Left lobe of liver (tissue), 2 donors: ENCODE measurements at places on chromosomes 7 and 10.

DNA sequence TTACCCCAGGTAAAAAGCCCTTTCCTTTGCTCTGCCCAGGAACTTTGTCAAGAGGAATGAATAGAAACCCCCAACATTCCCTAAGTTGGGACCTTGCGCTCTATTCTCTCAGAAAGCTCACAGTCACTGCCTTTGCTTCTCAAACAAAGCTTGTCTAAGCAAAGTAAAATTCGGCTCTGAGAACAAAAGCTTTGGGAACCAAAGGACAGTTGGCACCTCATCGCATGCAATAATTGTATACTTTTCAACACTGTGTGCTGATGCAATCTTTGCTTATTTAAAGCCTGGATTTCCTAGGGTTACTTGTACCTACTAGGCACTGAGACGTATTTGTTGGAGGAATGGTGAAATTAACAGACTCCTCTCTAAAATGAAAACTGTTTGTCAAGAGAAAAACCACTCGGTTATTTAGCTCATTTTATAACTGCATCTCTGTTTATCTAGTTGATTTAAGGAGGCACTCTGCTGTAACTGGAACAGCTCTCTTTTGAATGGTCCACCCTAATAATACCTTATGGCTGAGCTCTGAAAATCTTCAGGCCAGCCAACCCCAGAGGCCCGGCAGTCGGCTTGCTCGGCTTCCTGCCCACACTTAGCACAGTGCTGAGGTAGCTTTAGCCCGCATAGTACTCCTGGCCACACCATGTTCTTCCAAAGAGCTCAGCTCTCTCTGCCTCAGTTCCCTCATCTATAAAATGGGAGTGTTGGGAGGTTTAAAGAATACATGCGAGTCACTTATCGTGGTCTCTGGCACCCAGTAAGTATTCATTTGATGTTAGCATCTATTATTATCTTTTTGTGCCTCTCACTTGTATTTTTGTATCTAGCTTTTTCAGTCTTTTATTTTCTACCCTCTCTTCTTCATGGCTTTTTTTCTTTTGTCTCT, 80.2 kb upstream of the PRR15 start:
- DNase-seq, result peak; percentile 66

- no peak for DNase-seq
These were observed 13.1 kb downstream of the EZH2 start for GRCh38 chr7:148871030-148871429.

- DNase-seq, result peak; percentile 16
These were observed 8.3 kb upstream of the SLC18A3 start for GRCh38 chr10:49601857-49602256.

DNA sequence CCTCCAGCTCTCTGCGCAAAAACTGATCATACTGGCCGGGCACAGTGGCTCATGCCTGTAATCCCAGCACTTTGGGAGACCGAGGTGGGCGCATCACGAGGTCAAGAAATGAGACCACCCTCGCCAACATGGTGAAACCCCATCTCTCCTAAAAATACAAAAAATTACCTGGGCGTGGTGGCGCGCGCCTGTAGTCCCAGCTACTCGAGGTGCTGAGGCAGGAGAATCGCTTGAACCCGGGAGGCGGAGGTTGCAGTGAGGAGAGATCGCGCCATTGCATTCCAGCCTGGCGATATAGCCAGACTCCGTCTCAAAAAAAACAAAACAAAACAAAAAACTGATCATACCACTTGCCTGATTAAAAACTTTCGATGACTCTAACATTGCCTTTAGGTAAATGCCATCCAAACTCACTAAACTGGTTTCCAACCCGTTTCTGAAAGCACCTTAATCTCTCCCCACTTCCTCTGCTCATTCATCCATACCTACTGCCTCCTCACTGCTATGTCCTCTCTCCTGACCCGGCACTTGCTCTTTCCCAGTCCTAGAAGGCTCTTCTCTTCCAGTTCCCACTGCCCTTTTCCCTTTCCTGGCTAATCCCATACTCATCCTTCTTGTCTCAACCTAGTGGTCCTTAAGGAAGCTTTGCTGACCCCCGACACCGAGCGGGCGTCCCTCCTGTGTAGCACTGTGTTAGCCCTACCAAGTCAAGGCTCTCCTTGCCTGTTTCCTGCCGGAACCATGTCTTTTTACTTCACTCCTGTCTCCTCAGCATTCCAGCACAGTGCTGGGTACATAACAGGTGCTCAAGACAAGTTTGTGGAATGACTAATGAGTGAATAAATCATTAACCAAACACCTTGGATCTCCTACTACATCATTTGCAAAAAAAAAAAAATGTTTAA, 686 bp upstream of the MIOS start:
- DNase-seq, result no peak

- DNase-seq, result no peak
These were observed 113.6 kb upstream of the AMPH start for GRCh38 chr7:38744746-38745145.

DNA sequence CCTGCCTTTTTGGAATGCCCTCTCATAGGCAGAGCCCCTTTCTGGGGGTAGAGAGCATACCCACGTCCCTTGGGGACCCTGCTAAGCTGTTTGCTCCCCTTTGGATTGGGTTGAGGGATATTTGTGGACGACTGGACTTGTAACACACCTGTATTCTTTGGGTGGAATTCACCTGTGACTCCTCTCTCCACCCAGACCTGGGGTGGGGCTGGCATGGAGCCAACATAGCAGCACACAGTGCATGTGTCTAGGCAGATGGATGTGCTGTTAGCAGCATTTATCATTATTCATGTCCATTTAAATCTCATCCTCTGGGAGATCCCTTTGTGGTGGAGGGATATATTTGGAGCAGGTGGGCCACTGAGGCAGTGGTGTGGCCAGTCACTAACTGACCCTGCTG, 51.0 kb downstream of the CDH23 start:
- no peak for DNase-seq

GRCh38 chr10:73585327-73585726, 5.8 kb downstream of the USP54 start:
- no peak for DNase-seq

GRCh38 chr7:55152516-55152915, 133.7 kb downstream of the EGFR start:
- no peak for DNase-seq

GRCh38 chr10:126169899-126170298, 218.4 kb downstream of the ADAM12 start:
- no peak for DNase-seq

DNA sequence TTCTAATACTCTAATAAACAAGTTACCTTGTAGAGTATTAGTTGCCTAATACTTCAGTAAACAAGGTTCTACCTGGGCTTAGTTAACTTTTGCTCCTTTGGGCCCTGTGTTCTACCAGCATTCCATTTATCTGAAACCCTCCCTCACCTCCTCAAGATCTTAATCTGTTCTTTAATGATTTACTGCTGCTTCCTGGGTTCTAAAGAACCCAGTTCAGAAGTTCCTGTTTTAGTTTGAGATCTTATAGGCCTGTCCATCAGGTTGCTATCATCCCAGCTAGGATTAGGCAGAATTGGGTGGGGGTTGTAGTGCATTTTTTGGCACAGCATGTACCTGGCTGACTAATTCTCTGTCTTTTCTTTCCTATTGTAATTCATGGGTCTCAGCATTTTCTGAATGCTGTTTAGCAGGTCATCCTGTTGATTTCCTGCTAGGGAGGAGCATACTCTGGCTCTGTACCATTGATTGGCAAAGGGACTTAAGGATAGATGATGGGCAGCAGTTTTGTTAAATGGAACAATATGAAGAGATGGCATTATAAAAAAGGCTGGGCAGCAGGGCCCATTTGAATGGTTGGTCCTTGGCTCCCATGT, 53.7 kb upstream of the TMEM248 start:
- no peak for DNase-seq

DNA sequence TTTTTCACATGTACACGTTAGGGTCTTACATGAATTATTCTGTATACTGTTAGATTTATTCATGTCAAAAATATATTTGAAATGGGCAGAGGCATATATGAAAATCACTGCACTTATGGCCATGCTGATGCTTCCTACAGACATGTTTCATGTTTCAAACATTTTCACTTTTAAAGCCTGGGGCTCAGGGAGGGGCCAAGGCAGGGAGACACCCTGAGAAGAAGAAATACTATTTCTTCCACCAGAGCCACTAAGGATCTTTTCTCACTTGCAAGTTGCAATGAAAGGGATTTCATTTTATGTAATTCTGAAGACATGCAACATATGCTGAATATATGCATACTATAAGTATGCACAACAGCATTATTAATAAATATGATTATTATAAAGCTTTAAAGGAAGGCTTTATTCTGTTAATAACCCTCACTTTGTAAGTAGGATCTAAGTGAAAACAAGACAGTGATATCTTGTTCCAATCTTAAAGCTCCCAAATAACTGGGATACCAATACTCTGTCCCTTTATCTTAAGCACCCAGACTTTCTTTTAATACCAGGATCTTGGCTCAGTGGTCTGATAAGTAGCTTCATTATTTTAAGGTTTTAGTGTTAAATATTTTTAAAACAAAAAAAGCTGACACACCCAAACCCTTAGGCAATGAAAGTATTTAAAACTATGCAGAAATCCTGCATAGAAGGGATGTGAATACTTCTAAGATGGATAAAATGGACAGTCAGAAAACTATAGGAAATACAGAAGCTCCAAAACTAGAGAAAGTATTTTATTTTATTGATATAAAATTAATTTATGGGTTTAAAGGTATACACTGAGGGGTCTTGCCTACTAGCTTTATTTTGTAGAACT, 148.0 kb downstream of the SNX13 start:
- no peak for DNase-seq

DNA sequence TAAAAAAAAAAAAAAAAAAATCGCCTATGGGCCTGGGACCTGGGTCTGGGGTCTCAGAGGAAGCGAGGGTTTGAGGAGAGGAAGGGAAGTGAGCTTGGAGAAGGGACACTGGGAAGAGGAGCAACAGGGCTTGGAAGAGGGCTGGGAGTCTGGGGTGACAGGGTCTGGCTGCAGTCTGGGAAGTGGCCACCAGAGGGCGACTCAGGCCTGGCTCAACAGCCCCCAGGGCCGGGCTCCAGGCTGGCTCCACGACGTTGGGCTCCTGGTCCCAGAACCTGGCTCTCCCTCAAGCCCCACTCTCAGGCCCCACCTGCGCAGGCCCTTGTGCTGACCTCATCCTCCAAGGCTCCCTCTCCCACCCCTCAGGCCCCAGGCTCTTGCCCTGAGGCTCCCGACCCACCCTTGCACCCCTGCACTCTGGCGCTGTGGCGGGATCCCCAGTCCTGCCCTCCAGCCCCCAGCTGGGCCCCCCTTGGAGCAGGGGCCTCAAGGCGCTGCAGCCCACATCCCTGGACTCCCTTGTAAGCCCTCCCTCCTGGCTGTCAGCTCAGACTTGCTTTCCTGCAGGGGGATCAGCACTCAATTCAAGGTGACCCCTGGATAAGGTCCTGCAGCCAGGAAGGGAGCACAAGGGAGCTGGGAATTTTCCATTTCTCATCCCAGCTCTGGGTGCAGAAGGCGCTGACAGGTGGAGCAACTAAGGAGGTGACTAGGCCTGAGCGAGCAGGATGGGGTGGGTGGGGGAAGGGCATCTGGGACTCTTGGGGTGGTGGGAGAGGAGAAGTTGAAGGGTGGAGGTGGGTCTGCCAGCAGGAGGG, 5.4 kb upstream of the SPACDR start:
- DNase-seq, result peak; percentile 88

DNA sequence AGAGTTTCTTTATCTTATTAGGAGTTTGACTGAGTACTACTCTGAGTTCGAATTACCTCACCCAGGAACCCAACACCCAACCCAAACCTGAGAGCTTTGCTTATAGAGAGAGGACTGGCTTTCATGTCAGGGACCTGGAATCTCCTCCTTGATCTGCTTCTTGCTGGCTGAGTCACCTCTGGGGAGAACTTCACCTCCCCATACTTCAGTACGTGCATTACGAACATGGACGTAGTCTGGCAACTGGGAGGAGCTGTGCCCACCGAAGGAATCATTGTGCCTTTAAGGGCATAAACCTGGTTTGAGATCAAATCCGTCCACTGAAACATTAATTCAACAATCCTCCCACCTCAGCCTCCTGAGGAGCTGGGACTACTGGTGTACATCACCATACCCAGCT, 12.2 kb upstream of the PSAP start:
- DNase-seq, result no peak

DNA sequence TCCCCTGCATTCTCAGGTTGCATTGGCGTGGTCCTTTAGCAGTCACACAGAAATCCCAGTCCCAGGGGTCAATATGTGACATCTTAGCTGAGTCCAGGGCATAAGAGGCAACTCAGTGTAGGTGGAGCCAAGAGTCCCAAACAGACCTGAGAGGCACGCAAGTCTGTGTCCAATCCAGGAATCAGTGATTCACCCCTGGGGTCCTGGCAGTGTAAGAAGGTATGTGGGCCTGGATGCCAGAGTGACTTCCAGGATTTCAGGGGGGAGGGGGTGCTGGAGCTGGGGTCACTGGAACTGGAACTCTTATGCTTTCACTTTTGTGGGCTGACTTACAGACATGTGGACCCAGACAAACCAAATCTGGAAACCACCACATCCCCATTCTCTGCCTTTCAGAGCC, 26.8 kb downstream of the FRMPD2 start:
- peak; percentile 15 for DNase-seq

- DNase-seq, result no peak
These were observed 76.1 kb upstream of the POM121L12 start for GRCh38 chr7:52959336-52959735.

GRCh38 chr7:38839851-38840250, 69.1 kb downstream of the VPS41 start:
- DNase-seq, result no peak

GRCh38 chr10:79488336-79488735, 24.0 kb upstream of the EIF5AL1 start:
- DNase-seq, result peak; percentile 31
